Hematopoietic multipotent progenitor cell (in vitro differentiated cells): ENCODE measurements at places on chromosomes 5 and 9.

DNA sequence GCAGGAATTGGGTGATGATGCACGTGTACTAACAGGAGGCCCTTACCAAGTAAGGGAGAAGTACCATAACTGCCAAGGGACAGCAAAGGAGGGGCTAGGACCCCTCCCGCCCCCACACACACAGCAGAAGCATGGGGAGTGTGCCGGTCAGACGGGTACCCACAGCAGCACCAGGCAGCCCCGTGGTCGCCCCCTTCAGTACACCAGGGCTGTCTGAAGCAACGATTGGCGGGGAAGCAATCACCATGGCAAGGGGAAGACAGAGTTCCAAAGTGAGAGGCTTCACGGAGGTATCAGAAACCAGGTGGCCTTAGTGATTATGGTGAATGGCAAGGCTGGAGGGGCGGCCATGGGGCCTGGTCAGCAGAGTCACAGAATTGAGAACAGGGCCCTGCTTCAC is 72.2 kb downstream of the CAMSAP1 start:
- DNase-seq = no peak

DNA sequence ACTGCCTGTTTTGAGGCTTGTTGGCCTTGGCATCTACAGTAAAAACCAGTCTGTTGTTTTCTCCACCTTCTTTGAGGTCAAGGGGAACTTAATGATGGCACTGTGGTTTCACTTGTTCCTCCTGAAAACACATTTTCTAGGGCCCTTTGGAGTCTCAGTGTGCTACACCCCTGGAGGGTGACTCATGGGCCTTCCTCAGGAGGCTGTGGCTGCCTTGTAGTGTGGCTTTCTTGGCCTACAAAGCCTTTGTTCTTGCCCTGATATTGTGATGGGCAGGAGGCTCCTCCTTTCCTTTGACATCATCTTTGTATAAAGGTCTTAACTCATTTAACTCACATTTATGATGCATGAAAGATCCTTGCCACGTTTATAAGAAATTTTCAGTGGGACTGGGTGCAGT is 56.3 kb upstream of the GPBP1 start:
- DNase-seq = peak; percentile 42

DNA sequence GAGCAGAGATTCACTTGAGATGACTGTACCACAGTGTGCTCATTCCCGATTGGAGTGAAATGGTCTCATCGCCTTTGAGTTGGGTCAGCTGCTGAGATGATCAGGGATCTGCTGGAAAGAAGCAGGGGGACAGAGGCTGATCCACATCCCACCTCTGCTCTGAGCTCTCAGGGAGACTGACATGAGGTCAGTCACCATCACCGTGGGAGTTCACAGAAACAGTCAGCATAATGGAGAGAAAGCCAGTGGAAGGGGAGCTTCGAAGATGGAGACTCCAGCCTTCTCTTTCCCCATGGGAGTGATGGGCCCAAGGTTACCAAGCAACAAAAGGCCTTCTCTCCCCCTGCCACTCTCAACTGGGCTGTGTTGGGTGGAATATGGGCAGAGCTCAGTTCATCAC is 276.4 kb downstream of the CDK5RAP2 start:
- DNase-seq = no peak

DNA sequence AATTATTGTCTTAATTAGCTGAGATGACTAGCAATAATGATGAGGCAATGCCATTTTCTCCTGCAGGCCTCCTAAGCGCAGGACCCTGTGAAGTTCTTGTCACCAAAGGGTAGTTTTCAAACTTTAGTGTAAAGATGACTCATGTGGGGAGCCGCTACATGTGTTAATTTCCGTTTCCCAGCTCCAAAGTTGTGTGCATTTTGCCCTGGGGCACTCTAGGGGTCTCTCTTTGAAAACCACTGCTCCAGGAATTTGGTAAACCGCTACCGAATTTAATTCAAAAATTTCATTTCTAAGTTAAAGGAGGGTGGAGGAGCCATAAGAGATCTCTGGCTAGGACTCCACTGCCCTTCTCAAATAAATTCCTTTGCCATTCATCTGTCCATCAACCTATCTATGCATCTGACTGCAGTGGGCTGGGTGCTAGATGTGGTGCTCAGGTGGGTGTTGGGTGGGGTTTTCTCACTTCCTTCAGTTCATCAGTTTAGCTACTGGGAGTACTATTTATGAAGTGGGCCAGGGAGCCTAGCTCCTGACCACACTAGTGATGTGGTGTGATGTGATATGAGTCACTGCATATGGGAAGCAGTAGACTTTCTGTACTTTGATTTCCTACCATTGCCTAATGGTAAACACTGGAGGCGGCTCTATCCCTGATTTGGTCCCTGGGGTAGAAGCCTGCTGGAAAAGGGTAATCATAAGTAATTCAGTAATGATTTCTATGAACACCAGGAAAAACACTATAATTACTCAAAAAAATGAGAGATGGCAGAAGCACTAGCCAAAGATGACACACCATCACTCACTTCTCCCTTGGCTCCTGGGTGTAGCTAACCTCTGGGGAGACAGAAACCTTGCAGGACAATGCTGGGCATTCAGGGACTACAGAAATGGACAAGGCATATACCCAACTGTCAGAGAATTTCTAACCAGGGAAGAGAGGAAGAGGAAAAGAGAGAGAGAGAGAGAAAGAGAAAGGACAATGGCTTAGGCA is 4.0 kb upstream of the ZSWIM6 start:
- no peak for DNase-seq

DNA sequence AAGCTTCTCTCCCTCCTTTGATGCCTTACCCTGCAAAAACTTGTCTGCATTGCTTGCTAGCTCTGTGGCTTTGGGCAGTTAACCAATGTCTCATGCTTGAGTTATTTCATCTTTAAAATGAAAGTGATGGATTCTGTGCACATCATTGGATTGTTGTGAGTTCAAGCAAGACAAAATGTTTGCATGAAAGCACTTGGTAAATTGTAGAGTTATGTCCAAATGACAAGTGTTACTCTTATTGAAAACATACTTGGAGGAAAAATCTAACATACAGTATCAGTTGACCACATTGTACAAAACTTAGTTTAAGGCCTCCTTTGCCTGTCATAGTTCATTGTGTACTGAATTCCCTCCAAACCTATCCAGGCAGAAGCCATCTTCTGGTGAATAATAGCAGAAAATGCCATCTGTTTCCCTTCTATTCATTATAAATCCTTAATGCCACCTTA is 30.0 kb downstream of the TGFBR1 start:
- DNase-seq = no peak

DNA sequence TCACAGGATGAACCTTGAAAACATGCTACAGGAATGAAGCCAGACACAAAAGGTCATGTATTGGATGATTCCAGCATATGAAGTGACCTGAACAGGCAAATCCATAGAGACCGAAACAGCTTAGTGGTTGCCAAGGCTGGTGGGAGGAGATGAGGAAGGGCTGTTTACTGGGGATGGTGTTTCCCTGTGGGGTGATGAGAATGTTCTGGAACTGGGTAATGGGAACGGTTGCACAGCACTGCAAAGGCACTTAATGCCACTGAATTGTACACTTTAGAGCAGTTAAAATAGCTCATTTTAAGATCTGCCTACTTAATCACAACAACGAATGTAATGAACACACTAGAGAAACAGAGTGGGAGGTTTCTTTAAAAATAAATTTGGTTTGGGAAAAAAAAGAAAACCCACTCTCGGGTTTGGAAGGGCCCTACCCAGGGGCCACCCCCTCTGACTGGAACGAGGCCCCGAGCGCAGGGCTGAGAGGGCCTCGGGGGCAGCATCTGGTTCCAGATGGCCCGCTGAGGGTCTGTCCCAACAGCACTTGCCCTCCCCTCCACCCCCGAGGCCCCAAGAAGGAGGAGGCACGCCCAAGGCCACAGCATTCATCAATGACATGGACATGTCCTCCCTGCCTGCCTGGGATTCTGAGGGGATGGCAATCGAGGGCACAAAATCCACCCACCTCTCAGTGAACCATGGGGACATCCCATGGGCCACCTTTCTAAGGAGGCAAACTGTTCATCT is 31.7 kb downstream of the SARDH start:
- no peak for DNase-seq

DNA sequence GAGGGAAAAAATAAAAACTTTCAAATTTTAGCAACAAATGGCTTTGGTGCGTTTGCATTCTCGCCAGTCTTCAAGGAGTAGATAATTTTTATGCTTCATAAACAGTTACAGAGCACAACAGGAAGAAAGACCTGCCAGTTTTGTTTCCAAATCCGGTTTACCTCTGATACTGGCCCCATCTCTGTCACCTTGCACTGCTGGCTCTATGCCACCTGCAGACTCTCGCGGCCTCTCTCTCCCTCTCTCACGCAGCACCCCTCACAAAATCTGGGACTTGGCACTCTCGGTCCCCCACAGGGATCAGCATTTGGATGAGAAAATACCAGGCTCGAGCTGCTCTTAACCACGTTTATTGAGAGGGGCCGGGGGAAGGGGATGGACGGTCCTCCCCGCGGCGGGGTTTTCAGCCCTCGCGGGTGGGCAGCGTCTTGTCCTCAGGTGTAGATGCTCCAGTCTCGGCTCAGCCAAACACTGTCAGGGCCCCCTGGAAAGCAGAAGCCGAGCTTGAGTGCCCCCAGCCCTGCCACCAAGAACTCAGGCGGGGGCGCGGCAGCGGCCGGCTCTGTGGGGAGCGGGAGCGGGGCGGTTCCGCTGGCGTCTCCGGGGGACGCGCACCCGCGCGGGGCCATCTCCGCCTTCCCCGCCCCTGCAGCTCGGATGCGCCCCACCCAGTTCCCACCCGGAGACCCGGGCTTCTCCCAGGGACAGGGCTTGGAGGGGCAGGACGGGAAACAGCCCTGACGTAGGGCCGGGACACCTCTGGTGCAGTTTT is 1.3 kb downstream of the SCGB3A1 start:
- DNase-seq = no peak

DNA sequence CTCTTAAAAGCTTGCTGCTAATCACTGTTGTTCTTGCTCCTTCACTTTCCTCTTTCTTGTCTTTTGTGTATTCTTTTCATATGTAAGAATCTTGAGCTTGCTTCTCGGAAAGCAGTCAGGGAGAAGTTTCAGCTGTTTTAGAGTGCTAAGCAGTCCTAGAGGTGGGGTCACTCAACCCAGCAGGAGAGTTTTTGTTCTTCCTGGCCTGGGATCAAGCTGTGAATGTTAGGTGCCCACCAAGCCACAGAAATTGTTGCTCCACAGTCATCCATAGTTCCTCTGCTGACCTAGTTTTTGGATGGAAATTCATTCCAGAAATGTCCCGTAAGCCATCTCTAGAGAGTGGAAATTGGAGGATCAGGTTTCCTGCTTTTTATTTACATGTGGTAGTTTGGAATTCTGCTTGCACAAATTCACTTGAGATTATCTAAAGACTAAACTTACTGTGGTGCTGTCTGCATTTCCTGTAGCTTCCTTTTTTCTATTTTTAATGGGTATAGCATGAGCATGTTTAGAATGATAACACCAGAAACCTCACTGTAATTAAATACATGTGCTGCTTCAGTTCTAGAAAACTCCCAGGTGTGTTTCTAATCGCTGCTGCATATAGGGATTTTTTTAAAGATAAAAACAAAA is 108.7 kb downstream of the MAST4 start:
- DNase-seq = no peak

GRCh38 chr5:113693701-113694100 is 180.2 kb downstream of the YTHDC2 start:
- no peak for DNase-seq
